ENCODE measurements at places on chromosomes 11 and 22. TPM values are rescaled to one million over a fixed set of nuclear protein-coding genes. Genes with fewer than 3 reads are reported as not detected.

Gene OR5M10
- not detected for total RNA-seq

Gene CECR2
- 0.18 TPM for total RNA-seq

Gene CEP164
- 30.1 TPM for total RNA-seq

Gene PRODH
- total RNA-seq, result not detected

Gene AGBL2
- total RNA-seq, result 4.3 TPM

Gene DNAJB7
- total RNA-seq, result not detected

Gene MPEG1
- not detected for total RNA-seq

Gene NAALADL1
- 14.9 TPM for total RNA-seq

Gene TIMP3
- not detected for total RNA-seq

Gene OR52K2
- total RNA-seq, result not detected

DNA sequence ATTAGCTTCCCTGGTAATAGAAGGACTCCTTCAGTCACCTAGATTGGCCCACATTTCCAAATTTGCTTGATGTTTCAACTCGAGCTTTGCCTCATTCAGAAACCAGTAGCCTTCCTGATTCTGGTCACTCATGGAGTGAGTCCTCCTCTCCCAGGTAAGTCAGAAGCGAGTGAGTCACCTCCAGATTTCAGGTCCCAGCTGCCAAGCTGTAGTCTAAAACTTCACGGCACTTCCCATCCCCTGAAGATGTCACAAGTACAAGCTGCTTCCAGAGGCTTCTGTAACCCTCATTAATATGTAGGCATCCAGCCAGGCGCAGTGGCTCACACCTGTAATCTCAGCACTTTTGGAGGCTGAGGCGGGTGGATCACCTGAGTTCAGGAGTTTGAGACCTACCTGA is 23.5 kb downstream of the ARHGAP8 start:
- no peak for DNase-seq

GRCh38 chr11:109858152-109858551 is 235.0 kb upstream of the ZC3H12C start:
- no peak for DNase-seq

DNA sequence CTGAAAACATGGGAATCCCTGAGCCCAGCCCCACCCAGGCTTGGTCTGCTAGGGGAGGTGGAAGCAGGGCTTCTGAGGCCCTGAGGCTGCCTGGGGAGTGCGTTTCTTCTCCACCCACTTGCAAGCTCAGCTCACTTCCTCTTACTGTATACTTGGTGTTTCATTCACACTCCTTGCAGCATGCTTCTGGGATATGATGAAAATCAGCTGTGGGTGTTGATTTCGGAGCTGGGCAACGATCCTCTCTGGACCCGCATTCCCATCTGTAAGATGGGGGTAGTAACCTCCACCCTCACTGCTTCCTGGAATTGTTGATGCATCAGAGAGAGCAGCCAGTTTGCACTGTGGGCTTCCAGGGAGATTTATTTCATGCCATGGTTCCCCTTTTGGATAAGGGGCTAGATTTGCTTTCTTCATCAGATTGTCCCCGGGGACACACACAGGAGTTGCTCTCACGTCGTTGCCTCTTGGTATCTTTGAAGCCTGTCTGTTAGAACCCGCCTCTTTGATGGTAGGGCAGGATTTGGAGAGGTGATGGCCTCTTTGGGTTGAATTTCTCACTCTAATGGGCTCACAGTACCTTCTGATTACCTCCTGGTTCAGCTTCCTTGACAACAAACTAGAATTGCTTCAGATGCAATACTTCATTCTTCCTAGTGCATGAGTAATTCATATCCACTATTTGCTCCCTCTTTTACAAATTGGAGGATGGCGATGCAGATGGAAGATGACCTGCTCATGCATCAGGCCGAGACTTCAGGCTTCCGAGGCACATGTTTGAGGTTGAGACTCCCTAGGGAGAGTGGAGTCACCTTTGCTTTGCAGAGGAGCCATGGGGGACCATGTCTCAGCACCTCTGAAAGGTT is 40.4 kb downstream of the BCR start:
- peak; percentile 21 for DNase-seq

DNA sequence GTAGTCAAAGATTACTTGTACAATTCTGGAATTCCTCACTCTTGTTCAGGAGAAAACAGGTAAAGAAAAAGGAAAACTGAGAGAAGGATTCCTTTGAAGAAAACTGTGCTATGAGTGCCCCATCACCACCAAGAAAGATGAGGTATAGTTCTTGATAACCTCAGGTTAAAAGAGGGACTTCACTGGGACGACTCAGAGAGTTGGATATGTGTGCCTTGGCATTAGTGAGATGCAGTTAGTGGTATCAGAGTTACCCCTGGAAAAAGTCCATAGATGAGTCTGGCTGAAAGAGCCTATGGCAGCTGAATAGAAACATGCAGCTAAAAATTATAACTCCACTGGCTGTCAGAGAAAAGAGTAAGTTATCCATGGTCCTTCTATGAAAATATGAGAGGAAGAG is 28.8 kb downstream of the LPXN start:
- no peak for DNase-seq

DNA sequence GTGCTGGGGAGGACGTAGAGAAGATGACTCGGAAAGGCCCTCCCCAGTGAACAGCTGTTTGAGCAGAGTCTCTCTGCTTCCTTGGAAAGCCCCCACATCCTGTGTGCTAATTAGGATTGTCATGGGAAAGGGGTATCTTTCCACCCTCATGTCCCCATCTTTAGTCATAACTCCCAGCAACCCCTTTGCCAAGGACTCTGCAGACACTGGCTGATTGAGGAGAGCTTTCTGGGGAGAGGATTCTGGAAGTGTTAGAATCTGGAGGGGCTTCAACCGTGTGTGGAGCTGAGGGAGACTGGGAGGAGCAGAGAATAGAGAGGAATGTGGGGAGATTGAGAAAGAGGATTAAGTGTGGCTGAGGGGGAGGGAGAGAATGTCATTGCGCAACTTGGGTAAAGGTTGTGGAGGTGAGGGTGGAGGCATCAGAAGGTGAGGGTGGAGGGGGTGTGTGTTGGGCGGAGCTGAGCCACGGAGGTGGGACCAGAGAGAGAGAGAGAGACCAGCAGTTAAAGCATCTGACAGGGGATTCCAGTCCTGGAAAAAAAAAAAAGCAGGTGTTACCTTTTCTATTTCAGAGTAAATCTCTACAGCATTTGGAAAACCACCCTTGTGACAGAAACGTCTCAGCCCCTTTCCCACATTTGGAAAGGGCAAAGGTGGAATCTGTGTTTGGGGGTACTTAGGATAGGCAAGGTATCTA is 2.2 kb downstream of the DTX4 start:
- DNase-seq, result no peak

- DNase-seq, result no peak
Measured at GRCh38 chr22:48055827-48056226, 1293.4 kb downstream of the TBC1D22A start.

DNA sequence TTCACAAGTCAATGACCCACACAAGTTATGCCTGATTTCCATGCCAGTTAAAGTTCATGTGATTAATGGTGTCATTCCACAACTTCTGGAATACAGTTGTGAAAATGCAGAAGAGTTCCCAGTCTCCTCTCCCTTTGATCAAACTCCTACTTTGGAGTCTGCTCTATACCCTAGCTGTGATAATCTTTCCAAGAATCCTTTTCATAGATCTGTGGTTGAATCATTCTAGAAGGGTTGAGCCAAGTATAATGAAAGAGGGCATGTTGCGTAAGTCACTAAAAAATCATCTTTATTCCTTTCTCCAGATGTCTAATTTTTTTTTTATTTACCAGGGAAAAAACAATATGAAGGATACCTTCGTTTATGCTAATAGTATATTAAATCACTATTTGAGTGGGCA is 89.7 kb upstream of the CARD18 start:
- DNase-seq, result no peak

DNA sequence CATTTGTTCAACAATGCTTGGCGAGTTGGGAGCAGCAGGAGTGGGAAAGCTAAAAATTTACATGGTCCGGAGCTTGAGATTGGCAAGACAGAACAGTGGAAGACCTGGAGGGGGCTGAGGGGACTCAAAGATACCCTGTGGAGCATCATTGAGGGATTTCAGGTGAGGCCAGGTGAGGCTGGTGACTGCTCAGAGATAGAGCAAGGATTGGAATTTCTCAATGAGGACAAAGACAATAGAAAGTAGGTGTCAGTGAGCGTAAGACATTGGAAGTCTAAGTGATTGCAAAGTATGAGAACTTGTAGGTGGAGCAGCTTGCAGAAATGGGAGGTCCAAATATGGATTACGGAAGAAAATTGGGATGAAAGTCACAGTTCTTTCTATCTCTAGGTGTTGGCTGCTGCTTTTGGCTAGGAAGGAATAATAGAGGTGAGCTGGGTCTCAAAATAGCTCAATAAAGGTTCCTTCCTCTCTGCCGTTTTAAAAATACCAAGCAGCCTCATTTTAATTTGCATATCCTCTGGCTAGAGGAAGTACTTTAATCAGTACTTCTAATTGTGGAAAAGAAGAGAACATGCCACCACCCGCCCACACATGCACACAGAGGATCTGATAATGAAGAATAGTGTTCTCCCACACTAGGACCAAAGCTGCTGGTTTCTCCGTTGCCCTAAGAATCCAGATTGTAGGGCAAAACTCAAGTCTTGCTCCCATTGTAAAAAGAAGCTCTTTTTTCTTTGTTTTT is 41.8 kb upstream of the SORL1-AS1 start:
- no peak for DNase-seq

GRCh38 chr11:79667380-79667779 is 226.6 kb upstream of the TENM4 start:
- no peak for DNase-seq

- no peak for DNase-seq
Measured at GRCh38 chr11:84552791-84553190, 1074.4 kb downstream of the DLG2 start.

- DNase-seq, result no peak
Measured at GRCh38 chr11:15988693-15989231, 367.6 kb downstream of the SOX6 start.

- DNase-seq, result peak; percentile 80
Measured at GRCh38 chr11:66883016-66883965, 26.4 kb downstream of the LRFN4 start.

- no peak for DNase-seq
Measured at GRCh38 chr11:86891036-86891435, 64.2 kb downstream of the FZD4 start.

DNA sequence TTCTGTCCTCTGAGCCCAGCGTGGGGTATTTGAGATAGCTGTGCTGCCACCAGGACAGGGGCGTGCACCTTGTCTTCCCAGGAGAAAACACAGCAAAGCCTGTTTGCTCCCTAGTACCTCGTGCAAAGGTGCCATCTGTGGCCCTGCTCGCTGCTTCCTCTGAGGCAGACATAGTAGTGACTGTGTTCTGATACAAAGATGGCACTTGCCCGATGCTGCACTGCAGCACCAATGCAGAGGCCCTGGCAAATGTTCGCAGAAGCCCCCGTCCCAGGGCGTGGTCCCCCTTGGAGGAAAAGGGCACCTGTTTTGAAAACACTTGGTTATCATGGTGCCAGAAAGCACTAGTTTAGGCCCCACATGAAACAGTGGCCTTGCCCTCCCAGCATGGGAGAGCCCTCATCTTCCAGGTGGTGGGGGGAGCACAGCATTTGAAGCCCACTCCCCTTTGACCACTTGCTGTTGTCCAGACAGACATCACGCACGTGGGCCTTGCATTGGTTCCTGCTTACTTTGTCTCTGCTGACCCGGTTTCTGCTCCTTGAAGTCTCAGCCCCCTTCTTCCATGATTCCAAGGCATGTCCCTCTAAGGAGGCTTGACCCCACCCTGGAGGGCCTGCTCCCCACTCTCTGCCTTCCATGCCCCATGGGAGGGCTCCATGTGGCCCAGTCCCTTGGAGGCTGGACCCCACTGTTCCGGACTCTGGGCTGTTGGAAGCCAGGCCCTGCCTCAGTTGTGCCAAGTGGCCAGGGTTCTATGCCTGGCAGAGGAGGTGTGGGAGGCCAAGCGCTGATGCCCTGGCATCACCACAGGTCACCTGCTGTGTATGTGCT is 109.4 kb downstream of the KCNQ1OT1 start:
- peak; percentile 34 for DNase-seq

- no peak for DNase-seq
Measured at GRCh38 chr22:49966041-49966773, 5.6 kb downstream of the PIM3 start.

DNA sequence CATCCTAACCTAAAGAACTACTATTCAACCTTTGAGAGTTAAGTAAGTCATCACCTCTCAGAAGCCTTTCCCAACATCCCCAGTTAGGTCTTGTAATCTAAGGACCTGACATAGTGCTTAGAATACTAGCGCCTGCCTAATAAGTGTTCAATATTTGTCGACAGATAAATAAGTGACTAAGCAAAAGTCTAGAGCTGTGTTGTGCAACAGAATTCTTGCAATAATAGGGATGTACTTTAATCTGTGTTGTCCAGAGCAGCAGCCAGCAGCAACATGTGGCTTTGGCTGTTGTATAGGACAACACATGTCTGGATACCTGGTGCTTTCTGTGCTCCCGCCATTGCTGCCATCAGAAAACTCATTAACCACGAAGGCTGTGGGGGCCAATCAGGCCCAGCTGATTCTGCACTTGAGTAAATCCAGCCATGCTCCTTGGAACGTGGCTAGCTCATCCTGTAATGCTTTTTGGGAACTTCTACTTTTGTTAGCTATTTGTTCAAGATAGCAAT is 66.8 kb upstream of the NTM start:
- no peak for DNase-seq

GRCh38 chr22:46355369-46355995 is 20.0 kb downstream of the TRMU start:
- no peak for DNase-seq

- DNase-seq, result no peak
Measured at GRCh38 chr11:70024036-70024772, 53.9 kb upstream of the ANO1 start.

DNA sequence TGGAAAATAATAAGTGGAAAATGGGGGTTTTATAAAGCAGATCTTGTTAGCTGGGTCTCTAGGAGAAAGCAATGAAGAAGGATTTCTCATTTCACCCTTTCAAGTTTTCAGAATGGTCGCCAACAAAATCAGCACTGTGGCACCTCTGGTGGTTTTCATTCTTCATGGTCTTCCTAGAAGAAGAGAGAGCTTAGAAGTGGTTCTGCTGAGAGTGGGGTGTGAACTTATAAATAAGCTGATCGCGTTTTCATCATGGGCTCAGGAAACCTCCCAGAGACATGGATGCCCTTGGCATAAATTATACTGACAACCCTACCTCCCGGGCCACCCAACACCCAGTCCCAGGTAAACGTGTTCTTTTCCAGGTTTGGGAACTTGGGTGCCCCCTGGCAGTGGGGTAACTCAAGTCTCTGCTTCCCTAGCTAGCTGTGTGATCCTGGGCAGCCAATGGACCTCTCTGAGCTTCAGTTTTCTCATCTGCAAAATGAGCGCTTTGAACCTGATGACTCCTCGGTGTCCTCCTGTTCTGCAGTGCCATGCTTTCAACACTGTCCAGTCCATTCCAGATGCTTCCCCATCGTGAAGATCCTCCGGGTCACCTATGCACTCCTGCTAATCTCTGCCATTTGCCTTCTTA is 72.6 kb upstream of the GRAMD1B start:
- DNase-seq, result no peak

Measured in activated naive CD4-positive, alpha-beta T cell treated with anti-CD3 and anti-CD28 coated beads, Interleukin-2, amount 50 U/mL, for 72 hours (primary cell).